RPMI7951 (cell line): ENCODE measurements at places on chromosomes 2 and 18.

GRCh38 chr2:238940806-238941205 is 92.9 kb downstream of the TWIST2 start:
- DNase-seq, result no peak

- DNase-seq, result no peak
Measured at GRCh38 chr2:205218056-205218455, 464.2 kb upstream of the NRP2 start.

GRCh38 chr2:110990440-110990839 is 130.3 kb upstream of the BCL2L11 start:
- no peak for DNase-seq

GRCh38 chr2:157459486-157459885 is 15.6 kb upstream of the CYTIP start:
- no peak for DNase-seq

DNA sequence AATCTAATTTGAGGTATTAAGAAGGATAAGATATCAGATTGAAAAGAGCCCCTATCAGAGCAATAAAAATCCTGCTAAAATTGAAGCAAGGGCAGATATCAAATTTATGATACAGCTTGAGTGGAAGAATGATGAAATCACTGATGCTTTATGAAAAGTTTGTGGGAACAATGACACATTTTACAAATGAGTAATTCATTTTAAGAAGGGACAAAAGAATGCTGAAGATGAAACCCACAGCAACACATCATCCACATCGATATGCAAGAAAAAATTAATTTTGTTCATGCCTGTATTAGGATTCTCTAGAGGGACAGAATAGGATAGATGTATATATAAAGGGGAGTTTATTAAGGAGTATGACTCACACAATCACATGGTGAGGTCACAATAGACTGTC is 355.6 kb upstream of the GYPC start:
- no peak for DNase-seq

DNA sequence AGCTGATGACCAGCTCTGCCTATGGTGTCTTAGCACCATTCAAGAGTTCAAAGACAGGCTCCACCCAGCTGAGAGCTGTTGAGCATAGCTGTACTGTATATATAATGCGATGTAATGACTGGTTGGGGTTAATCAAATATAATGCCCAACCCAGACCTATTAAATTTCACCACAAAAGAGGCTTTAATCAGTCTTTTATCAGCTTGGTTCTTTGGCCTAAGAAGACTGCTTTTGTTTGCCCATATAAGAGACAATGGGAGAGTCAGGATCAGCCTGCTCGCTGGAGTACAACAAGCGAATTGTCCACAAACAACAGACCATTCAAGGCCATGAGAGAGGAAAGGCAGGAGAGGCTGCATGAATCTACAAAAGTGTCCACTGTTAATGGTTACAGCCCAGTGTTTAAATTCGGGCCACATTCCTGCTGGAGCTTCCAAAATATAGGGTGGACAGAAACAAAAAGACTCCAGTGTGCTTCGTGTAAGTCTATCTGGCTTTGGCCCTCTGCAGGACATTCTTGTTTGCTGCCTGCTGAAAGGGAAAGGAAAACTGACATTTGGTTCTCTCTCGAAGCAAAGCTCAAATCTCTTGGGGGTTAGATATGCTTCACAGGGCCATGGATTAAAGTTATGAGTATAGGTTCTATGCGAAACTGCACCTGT is 299.0 kb upstream of the FBXO11 start:
- peak; percentile 62 for DNase-seq

GRCh38 chr2:45152691-45153090 is 143.4 kb upstream of the SIX2 start:
- no peak for DNase-seq

- DNase-seq, result peak; percentile 38
Measured at GRCh38 chr18:50947899-50948298, 19.9 kb upstream of the ELAC1 start.

GRCh38 chr2:159080641-159081040 is 112.2 kb downstream of the TANC1 start:
- no peak for DNase-seq

DNA sequence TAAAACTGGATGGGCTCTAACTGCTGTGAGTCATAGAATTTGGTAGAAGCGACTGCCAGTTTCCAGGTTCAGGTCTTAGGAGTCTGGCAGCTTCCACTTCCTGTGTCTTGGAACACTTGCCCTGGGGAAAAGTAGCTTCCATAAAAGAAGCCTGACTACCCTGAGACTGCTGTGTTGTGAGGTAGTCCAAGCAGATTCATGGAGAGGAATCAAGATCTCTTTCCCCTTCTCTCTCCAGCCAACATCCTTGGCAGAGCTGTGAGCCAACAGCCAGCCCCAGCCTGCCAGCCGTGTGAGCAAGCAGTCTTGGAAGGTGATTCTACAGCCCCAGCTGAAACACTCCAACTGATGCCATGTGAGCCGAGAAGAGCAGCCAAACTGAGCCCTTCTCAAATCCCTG is 33.7 kb downstream of the SLC20A1 start:
- DNase-seq, result peak; percentile 72

GRCh38 chr2:64327510-64328414 is 126.2 kb upstream of the LGALSL start:
- DNase-seq, result peak; percentile 42

GRCh38 chr18:2654928-2655177 is 673 bp upstream of the SMCHD1 start:
- no peak for DNase-seq

- DNase-seq, result no peak
Measured at GRCh38 chr18:72325307-72325706, 218.8 kb downstream of the CBLN2 start.

DNA sequence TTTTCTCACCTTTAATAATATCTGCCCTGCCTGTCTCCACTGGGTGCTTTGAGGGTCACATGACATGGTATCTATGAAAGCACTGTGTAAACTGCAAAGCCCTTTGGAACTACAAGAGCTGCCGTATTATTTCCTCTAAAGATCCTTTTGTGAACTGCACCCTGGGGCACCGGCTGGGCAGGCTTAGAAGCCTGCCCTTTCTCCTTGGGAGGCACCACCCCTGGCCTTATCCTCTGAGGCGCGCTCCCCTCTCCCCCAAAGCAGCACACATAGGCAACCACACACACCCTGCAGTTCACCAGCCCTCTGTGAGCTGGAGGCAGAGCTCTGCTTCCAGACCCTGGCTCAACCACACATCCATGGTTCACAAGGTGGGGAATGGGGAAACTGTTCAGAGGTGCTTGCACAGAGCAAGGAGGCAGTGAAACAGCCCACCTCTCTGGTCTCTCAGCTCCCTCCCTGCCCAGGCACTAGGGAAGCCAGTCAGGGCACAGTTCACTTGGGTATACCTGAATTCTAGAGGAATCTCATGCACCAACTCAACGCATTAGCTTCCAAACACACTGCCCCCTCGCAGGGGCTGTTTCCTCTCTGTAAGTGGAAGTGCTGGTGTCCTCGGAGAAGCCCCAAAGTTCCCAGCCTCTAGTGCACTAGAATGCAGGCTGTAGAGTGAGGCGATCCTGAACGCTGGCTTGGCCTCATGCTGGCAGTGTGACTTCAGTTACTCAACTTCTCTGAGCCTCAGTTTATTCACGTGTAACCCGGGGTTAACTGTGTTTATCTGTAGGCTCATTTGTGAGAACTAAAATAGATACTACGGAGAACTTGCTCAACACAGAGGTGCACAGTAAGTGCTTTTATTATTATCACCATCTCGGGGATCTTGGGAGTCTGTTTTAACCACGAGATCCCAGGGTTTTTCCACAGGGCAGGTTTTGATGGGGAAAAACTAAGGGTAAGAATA is 11.0 kb downstream of the SIGLEC15 start:
- no peak for DNase-seq

- no peak for DNase-seq
Measured at GRCh38 chr2:240885566-240885965, 10.4 kb downstream of the MAB21L4 start.

DNA sequence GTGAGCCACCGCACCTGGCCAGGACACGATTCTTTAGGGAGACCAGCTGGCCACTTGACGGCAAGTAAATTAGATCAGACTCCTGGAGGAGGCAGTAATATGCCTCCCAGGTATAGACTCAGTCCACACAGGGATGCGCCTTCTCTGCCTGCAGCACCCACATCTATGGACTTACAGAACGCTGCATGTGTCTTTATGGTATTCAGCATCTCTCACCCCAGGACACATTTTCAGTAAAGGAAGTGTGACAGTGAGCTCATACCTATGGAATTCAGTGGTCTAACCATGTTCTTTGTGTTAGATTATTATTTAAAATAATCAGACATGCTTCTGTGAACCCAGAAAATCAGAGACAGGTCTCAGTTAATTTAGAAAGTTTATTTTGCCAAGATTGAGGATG is 5.9 kb upstream of the NARS1 start:
- peak; percentile 66 for DNase-seq

DNA sequence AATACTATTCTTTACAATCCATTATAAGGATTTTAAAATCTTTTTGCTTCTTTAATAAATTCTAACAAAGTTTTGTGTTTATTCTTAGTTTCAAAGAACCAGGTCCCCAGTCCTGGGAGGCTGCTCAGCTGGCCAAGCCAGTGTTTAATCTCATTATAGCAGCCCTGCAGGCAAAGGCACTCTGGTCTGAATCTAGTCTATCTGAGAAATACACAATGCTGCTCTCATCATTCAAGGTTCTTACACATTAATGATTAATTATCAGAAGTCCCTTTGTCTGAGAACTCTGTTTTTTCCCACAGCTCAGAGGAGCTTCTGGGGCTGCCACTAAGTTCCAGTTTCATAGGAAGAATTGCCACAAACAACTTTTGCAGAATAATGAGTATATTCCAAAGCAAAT is 27.7 kb downstream of the KCTD18 start:
- DNase-seq, result no peak

DNA sequence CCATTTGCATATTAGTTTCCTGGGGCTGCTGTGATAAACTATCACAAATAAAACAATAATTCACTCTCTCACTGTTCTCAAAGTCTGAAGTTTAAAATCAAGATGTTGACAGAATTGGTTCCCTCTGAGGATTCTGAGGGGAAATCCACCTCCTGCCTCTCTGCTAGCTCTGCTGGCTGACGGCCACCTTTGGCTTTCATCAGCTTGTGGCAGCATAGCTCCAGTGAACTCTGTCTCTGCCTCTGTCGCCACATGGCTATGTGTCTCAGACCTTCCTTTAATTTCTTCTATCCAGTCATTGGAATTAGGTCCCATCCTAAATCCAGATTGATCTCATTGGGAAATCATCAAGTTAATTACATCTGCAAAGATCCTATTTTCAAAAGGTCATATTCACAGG is 38.9 kb upstream of the TRIM43 start:
- DNase-seq, result peak; percentile 10

DNA sequence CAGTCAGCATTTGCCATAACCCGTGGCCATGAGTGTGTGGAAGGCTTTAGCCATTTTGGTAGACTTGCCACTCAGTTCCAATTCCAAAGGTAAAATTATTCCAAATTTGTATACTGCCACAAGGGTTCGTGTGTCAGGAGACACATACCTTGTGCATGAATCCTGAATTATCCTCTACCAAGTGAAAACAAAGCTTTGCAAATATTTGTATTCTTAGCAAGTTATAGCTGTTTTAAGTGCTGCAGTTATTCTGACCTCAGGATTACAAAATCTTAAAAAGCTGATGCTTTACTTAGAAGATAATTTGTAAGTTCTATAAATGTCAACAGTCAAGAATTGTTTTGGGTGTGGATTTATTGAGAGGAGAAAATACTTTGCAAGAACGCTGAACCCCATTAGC is 100.6 kb downstream of the ANTXR1 start:
- DNase-seq, result no peak
